Karpas-422 (cell line): ENCODE measurements at places on chromosomes 11 and 22.

GRCh38 chr11:130388607-130389205, 39.7 kb downstream of the ADAMTS8 start:
- DNase-seq = no peak

DNA sequence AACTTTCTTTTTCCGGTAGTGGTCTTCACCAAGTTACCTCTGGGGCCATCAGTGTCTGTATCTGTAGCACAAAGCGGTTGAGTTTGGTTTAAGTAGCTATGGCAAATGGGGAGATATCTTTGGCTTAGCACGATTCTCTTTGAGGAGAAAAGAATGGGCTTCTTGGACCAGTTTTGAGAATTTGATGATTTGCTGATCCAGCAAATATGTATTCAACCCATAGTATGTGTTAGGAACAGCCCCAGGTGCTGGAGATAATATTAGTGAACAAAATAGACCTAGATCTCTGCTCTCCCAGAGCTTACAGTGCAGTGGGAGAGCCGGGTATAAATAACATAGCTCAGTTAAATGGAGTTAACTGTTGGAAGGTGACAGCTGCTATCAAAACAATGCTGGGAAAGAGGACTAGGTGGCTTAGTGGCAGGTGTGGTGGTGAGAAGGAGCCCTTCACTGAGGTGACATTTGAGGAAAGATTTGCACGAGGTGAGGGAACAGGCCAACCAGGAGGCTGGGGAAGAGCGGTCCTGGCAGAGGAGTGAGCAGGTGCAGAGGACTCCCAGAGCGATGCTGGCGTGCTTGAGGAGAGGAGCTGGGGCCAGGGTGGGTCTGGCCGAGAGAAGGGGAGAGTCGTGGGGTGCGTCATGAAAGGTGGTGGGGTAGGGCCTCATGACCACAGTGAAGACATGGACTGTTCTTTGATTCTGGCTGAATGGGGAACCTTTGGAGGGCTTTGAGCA, 5.0 kb downstream of the TBC1D22A start:
- no peak for DNase-seq

DNA sequence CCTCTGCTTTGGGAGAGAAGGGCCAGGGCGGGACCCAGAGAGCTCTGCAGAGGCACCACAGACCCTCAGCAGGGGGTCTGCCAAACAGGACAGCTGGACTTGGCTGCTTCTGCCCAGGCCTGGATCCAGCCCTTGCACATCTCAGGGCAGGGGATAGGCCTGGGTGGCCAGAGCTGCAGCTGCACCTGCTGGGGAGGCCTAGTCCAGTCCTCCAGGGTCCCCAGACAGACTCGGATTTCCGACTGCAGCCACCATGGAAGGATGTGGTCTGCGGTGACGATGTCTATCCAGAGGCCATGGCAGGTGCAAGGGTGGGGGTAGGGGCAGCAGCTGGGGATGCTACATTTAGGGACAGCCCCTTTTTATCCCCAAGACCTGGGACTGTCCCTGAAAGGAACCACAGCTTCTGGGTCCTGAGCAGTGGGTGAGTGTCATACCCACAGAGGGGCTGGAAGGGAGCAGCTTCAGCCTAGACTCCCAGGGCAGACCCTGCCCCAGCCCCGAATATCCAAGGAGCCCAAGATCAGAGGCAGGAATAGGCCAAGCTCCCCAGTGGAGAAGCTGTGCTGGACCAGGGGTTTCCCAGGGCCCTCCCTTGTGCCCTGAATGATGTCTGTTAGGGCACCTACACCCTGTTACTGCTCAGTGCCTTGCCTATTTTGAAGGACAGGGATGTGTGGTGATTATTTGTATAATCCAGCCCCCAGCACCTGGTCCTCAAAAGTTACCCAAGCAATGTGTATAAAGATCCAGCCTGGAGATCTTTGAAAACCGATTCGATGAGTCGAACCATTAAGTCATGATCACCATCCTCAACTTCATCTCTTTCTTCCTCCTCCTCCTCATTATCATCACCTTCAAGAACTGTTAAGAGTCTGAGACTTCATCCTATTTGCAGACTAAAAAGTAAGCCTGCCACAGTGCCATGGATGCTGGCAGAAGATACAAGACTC, 2.5 kb upstream of the IGLL5 start:
- peak; percentile 69 for DNase-seq

DNA sequence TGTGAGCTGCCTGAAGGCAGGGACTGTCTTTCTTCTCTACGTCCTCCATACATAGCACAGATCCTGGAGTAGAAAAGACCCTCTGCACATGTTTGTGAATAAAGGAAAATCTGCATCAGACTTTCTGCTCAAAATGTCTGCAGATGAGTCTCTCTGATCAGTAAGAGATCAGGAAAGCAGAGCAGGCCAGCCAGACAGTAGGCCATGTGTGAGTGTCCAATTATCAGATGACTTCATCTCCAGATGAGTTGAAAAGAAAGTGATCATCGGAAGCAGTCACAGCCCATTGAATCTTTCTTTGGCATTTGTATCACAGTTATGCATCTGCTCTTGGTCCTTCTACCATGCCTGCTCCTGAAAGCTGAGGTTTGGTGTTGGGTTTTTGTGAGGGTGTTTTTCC, 298.7 kb upstream of the NCAM1 start:
- DNase-seq = no peak

DNA sequence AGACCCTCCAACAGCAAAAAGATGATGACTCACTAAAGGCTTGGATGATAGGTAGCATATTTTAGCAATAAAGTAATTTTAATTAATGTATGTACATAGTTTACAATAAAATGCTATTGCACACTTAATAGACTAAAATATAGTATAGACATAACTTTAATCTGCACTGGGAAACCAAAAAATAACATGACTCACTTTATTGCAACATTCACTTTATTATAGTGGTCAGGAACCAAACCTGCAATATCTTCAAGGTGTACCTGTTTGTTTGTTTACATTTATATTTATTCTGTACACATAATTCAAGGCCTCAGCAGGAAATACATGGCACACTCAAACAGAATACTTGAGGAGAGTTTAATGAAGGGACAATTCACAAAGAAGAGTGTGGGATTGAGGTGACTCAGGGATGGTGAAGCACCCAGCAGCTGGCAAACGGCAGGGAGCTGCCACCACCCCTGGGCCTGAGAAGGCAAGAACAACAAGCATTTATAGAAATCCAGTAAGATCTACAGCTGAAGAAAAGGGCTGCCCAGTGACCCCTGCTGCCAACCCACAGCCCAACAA, 51.5 kb upstream of the POU2AF2 start:
- DNase-seq = no peak

DNA sequence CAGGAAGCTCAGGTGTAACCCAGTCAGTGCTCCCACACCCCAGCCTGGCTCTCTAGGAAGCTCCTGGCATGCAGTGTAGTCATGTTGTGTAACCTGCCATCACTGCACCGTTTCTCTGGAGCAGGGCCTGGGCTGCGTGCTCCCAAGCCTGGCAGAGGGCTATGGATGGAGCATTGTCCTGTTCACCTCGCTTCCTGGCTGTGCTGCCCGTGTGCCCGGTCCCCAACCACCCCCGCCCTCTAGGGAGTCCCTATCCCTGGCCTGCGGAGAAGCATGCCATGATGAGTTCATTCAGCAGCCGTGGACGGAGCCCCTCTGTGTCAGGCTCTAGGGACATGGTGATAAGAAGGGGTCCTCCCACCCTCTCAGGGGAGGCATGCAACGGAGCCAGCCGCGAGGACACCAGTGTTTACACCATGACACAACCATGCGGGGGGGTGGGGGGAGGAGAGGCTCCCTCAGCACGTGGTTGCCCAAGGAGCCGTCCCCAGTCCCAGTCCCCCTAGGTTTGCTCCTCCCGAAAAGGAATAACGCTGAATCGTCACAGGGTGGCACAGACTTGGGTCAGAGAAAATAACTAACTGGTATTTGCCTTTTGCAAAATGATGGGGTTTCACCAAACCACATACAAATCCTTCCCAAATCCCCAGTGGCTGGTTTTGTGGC, 73.1 kb downstream of the FBLN1 start:
- no peak for DNase-seq

GRCh38 chr11:118263112-118263511, 985 bp downstream of the MPZL2 start:
- DNase-seq = no peak

GRCh38 chr11:109733245-109733644, 311.3 kb downstream of the C11orf87 start:
- DNase-seq = no peak

DNA sequence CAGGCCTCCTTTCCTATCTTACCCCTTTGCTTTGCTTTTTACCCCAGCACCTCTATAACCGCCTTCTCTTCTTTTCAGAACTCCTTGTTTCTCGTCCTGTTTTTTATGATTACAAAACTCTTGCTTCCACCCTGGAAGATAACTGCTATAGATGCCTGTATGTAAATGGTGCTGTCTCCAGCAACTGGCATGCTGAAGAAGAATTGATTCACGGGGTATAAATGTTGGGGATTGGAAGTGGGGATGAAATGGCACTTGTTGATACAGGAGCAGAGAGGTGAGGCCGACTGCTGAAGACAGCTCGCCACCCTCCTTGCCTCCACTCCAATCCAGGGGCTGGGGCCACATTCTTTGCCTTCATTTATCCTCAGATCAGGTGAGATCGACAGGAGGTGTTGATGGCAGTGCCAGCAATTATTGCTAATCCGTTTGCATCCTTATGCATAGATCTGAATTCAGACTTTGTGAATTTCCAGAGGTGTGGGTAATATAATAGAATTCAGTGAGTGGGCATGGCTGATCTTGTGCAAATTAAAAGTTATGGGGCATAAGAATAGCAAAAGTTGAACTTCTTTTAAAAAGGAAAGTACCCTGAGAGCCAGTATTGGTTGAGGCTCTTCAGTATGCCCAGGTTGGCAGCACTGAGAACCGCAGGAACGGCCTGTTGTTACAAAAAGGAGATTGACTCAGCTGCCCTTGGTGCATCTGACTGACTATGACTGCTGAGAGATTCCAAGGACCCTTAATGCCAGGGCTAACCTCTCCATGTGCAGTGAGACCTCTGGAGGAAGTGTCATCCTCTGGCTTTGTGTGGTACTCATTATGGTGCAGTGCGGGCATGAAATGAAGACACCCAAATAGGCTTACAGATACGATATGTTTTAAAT, 5.3 kb downstream of the NEAT1 start:
- DNase-seq = peak; percentile 73

GRCh38 chr22:31881200-31881599, 63.1 kb upstream of the YWHAH start:
- DNase-seq = no peak

GRCh38 chr11:121358760-121359159, 66.2 kb downstream of the SC5D start:
- no peak for DNase-seq

DNA sequence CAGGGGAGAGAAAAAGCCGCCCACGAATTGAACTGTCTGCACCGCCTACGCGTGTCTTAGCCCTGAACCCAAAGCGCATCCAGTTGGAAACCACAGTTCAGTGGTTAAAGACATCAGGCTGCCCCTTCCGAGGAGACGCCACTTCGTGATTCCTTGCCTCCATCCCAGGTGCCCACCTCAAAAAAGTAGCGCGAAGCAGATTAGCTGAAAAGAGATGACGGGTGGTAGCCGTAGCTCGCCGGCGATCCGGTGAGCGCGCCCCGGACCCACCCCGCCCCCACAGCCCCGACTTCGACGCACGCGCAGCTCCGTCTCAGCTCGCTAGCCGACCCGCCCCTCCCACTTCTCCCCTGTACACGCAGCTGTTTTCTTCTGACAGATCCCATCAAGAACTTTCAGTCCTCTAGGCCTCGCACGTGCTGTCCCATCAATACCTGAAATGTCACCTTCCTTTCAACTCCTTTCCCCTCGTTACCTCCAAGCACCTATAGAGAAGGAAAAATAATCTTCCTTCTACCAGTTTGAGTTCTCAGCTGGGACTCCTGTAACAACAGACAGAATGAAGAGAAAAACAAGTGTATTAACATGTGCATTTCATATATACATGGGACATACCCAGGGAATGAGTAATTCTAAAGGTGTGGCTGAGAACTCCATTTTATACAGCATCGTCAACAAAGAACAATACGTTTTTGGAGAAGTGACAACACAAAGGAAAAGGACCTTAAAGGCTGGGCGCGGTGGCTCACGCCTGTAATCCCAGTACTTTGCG, 49.5 kb downstream of the OR4D9 start:
- peak; percentile 93 for DNase-seq

GRCh38 chr11:101949680-101950220, 33.4 kb upstream of the ANGPTL5 start:
- DNase-seq = no peak

DNA sequence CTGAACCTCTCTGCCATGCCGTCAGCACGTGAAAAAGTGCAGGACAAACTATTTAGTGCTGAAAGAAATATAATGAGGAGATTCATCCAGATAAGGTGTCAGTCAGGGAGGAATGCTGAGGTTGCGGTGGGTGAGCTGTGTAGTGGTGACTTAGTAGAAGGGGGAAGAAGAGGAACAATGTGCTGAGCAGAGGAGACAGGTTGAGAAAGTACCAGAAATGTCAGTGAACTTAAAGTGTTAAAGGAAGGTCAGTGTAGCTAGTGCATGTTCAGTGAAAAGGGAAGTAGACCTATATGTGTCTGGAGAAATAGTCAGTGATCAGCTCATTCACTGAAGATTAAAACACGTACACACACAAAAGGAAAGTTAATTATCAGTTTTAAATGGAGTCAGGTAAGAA, 237.6 kb upstream of the CCDC179 start:
- DNase-seq = no peak

GRCh38 chr11:33692013-33692504, 8.6 kb downstream of the C11orf91 start:
- no peak for DNase-seq

- DNase-seq = no peak
These were observed 39.0 kb downstream of the OTOG start for GRCh38 chr11:17585911-17586695.

DNA sequence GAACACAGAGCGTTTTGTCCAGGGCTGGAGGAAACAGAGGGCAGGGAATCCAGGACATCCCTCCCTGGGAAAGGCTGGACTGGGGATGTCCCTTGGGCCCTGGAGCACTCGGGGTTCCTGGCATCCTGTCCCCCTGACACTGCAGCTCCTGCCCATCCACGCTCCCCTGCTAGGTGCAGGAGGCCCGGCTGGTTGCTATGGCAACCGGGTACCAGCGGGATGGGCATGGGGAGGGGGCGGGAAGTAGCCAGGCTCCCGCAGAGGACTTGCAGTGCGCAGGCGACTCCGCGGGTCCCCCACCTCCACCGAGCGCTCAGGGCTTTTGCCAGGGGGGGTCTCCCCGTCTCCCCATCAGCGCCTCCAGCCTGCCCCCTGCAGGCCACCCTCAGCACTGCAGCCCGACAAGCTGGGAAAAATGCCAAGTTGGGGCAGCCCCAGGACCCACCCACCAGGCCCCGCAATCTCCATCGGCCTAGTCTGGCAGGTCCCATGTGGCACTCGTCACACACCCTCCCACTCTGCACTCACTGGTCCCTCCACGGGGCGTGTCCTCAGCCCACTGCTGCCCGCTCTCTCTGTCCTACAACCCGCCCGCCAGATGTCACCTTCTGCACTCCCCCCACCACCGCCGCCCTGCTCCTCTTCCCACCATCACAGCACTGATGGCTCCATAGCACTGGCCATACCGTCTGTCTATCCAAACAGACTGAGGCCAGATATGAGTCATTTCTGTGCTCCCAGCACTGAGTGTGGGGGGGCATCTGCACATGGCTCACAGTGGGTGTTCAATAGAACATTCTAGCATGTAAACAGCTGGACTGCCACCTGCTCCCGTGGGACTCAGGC, 31.5 kb downstream of the KIAA0930 start:
- DNase-seq = peak; percentile 76

- DNase-seq = peak; percentile 98
These were observed at the start of gene STARD10 for GRCh38 chr11:72793425-72794367. Gene STARD10 (minus strand): TSS chr11:72794047. CDS start chr11:72781181, 12,866 bp downstream.
